SJCRH30 (cell line): ENCODE measurements at places on chromosomes 4 and X. TPM values are rescaled to one million over a fixed set of nuclear protein-coding genes. Genes with fewer than 3 reads are reported as not detected.

MAGEA4 gene
- total RNA-seq, result not detected in 2 replicates

TMEM154 gene
- total RNA-seq, result 0.08 and 0.33 TPM in 2 replicates

KLKB1 gene
- total RNA-seq, result not detected in 2 replicates

- DNase-seq, result no peak
These were observed 121.4 kb downstream of the NHS start for GRCh38 chrX:17496407-17496806.

DNA sequence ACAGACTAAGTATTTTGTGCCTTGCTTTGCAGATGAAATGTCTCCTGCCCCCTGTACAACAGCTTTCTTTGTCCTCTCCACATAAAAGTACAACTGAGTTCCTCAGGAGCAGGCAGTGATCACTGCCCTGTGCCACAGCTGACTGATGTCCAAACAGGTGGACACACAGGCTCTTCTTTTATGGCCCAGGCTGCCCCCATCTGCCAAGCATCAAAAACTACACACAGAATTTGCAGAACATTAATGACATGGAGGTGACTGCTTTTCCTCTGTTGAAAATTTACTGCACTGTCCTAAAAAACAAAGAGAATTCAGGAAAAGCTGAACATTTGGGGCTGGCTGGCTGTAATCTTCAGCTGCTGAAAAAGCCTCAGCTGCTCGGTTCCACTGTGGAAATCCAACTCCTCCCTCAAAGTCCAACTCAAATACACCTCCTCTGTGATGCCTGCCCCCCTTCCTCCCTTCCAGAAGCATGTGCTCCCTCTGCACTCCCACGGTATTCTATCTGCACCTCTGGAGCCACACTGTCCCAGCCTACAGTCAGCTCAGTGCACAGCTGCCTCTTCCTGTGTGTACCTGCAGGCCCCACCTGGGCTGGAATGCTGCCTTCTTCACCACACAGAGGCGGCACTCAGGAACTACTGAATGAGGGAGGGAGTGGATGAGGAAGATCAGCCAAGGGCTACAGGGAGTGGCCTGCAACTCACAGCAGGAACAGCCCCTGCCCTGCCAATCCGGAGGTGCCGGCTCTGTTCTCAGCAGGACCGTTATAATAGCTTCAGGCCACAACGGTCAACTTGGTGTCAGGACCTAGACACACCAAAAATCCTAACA lies 10.3 kb downstream of the AFAP1 start:
- peak; percentile 84 for DNase-seq

TIGD4 gene
- total RNA-seq, result 0.25 and 0.81 TPM in 2 replicates

DUSP21 gene
- total RNA-seq, result not detected in 2 replicates

INTS6L gene
- total RNA-seq, result 12.0 and 13.6 TPM in 2 replicates

HHIP gene
- 161 and 170 TPM in 2 replicates for total RNA-seq

ARR3 gene
- total RNA-seq, result not detected in 2 replicates

GRCh38 chr4:22502895-22503814 lies 12.7 kb downstream of the ADGRA3 start:
- DNase-seq, result no peak

DNA sequence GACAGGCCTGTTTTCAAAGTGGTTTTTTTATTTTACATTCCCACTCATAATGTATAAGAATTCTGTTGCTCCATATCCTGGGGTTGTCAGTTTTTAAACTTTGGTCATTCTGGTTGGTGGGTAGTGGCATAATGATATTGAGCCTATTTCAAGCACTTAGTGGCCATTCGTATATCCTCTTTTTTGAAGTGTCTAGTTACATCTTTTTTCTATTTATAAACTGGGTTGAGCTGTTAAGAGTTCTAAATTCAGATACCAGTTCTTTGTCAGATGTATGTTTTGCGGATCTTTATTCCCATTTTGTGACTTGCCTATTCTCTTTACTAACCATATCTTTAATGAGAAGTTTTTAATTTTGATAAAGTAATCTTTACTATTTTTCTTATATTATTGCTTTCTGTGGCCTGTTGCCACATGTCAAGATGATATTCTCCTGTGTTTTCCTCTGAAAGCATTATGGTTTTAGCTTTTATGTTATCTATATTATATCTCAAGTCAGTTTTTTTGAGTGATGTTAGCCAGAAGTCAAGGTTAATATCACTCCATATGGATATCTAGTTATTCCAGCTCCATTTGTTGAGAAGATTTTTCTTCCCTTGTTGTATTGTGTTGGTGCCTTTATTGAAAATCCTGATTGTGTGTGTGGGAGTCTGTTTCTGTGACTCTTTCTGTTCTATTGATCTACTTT lies 110.9 kb downstream of the FHIP1A start:
- DNase-seq, result no peak

TRIM75 gene
- total RNA-seq, result 0.58 and 0.87 TPM in 2 replicates

DNA sequence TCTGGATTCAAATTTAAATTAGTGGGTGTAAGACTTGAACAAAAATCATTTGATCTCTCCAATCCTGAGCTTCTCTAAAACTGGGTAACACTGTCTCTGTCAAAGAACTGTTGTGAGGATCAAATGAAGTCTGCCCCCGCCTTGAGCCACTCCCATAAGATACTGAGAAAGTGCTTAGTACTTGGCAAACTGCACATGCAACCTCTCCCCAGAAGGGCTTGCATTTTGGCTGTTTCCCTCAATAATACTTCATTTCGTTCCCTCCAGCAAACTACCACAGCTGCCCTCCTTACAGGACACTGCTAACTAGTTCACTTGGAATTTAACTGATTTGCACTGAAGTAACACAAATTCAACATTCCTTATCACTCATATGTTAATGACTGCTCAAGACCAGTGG lies 79.8 kb downstream of the APBB2 start:
- no peak for DNase-seq

GRCh38 chr4:19002170-19002569 lies 980.6 kb upstream of the LCORL start:
- no peak for DNase-seq

DNA sequence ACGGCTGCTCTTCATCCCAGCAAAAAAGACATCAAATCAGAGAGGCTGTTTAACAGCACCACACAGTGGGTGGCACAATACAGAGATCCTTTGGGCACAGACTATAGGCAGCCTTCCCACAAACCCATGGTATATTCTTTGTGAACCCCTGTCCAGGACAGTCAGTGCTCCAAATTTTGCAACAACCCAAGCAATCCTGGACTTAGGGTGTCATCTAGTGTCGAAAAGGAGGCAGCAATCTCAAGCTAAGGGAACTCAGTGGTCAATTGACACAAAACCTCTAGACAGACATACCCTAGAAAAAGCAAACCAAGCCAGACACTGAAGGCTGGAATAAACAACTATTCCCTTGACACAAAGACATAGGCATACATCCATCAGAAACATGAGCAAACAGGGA lies 137.4 kb downstream of the BMP15 start:
- DNase-seq, result peak; percentile 43

- no peak for DNase-seq
These were observed 35.2 kb upstream of the SCD5 start for GRCh38 chr4:82833696-82834313.

GRCh38 chrX:55135171-55135570 lies 46.4 kb downstream of the PAGE2 start:
- peak; percentile 2 for DNase-seq

GRCh38 chr4:5045097-5045496 lies 6.2 kb upstream of the STK32B start:
- DNase-seq, result no peak

DNA sequence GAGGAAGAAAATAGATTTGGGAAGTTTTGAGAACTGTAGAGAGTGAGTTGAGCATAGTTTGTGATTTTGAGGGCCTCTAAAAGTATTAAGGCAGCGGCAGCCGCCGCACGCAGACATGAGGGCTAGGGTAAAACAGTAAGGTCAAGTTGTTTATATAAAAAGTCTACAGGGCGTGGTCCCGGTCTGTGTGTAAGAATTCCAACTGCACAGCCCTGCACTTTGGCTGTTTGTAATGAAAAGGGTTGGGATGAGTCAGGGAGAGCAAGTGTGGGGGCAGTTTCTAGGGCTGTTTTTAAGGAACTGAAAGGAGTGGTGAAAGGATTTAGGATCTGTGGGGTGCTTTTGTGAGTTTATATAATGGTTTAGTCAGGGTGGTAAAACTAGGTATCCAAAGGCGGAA lies 55.0 kb downstream of the BEX3 start:
- DNase-seq, result no peak
